Mesenteric fat pad (tissue), 1 donor: ENCODE measurements at places on chromosomes 5 and 9. TPM values are rescaled to one million over a fixed set of nuclear protein-coding genes. Genes with fewer than 3 reads are reported as not detected.

Gene GABRA1
- total RNA-seq: not detected

DNA sequence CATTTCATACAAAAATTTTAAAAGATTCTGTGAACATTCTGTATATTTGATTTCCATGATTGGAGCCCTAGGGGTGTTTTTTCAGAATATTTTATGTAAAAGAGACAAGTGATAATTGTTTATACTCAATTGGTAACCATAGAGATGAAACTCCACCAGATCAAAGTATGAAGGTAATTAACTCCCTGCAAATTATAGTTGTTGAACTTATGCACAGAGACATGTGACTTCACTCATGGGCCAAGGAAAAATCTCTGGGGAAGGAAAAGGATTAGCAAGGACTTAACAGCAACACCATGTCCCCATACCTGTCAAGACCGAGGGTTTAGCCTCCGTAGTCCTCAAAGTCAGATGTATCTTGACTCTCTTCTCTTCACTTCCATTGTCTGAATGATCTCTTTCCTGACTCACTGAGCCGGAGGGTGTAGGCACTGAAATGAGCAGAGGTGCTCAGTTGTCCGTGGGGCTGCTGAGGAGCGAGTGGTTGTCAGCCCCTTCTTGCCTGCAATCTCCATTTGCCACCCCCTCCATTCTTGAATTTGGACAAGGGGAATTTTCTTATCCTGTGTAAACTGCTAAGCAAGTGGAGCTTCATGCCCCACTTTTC lies 17.5 kb upstream of the CXCL14 start:
- no peak for DNase-seq

DNA sequence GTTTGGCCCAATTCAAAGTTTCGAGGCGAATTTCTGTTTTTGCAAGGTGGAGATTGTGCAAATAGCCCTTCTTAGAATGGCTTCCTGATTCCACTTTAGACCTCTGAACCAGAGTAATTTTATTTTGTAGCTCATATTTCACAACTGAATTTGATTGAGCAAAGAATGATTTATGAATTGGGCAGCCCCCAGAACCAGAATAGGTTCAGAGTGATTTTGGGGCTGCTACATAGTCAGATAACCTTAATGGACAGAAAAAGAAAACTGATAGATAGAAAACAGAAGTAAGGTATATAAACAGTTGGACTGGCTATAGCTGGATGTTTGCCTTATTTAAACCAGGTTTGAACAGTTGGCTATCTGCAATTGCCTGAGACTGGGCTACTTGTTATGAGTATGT lies 156.6 kb downstream of the YIPF5 start:
- no peak for DNase-seq

GRCh38 chr5:32707418-32707997 lies 3.6 kb upstream of the NPR3 start:
- no peak for DNase-seq

- DNase-seq: no peak
Observed at GRCh38 chr9:135109650-135110049, 22.2 kb downstream of the OLFM1 start.

DNA sequence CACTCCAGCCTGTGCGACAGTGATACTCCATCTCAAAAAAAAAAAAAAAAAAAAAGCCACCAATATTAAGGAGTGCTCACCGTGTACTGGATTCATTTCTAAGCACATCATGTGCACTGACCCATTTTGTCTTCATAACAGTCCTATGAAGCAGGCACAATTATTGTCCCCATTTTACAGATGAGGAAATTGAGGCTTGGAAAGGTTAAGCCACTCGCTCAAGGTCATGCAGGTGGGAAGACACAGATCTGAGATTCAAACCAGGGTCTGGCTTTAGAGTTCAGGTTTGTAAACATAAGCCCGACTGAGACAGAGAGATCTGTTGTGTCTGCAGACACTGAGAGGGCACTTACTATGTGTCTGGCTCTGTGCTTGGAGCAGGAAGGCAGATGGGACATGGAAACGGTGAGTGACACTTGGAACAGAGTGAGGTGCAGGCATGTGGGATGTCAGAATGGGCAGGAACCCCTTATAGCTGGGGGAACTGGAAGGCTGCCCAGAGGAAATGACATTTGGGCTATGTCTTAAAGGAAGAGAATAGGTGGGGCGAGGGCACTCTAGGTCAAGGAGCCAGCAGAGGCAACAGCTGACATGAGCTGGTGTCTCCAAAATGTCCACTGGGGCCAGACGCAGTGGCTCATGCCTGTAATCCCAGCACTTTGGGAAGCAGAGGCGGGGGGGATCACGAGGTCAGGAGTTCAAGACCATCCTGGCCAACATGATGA lies 69.9 kb downstream of the STK10 start:
- DNase-seq: no peak
